ENCODE measurements at places on chromosomes 7 and 10.
A peak's percentile ranks its signal among the peaks of the same experiment; 100 is the strongest.

DNA sequence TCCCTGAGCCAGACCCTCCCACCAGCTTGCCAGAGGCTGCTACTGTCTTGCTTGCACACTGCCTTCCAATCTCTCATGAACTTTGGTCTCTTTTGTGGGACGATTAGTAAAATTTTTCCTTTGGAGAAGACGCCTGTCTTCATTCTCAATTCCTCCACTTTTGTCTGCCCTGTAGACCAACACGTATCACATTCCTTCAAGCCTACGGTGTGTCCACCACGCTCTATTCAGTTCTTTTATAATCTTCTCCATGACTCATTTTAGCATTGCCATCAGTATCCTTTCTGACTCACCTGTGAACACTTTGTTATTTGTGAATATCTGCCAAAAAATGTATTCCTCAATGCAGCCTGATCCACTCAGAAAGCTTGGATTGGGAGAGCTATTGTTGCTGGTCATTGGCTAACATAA, 1.4 kb downstream of the GIMAP5 start:
- DNase-seq, result no peak

DNA sequence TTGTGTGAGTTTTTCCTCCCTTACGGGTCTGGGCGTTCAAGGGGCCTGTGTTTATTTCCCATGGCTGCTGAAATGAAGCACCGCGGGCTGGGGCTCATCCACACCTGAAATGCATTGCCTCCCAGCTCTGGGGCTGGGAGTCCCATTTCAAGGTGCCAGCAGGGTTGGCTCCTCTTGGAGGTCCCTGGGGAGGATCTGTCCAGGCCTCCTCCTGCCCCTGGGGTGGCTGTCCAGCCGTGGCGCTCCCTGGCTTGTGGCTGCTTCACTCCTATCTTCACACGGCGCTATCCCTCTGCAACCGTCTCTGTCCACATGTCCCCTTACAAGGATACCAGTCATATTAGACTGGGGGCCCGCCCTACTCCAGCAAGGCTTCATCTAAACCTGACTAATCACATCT, 41.1 kb upstream of the CNPY1 start:
- no peak for DNase-seq

- no peak for DNase-seq
These were observed 269.6 kb downstream of the ELFN1 start for GRCh38 chr7:1939434-1940401.

- DNase-seq, result peak; percentile 67
These were observed 342.1 kb downstream of the BMPER start for GRCh38 chr7:34247468-34247867.

DNA sequence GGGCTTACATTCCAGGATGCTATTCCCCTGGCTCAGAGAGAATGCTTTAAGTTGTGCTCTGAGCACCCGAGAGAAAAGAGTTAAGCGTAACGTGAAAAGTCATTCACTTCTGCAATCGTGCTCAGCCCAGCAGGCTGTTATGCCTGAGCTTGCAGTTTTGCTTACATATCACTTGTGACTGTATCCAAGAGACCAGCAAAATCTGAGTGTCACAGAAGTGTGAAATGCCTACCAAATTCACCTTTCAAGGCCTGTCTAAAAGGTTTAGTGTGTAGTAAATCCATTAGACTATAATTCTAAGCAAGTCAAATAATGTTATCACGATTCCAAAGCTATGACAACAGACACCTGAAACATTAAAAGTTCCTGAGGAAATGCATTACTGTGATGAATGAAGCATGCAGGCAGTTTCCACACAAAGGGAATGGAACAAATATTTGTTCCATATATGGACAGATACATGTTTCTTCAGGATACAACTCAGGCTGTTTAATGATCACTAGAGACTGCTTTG, 20.1 kb downstream of the ITGB1 start:
- peak; percentile 20 for DNase-seq

DNA sequence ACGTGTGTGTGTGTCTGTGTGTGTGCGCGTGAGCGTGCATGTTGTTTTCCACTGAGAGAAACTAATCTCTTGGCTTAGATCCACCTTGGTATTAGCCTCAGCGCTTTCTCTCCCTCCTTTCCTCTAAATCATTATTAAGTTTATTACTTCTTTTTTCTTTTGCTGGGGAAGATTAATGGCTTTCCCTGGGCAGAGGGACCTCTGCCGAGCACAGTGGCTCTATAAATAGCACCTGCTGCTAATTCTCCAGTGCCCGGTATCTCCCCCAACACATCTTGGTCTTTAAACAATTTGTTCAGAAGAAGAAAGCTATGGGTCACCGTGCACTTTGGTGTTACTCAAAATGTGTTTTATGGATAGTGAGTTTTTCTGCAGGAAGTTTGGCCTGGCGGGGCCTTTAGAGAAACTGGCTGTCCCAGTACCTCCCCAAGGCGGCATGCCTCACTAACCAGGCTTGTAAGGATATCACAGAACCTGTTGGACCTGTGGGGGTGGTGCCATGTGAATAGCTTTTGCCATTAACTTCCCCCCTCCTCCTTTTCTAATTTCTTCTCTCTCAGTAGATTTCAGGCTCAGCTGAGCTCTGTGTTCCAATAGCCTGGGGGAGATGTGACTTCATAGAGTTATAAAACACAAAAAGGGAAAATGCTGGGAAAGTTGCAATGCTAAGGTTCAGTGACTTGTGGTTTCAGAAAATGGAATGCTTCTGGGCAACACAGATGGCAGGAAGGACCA, 70.1 kb upstream of the RAB11FIP2 start:
- DNase-seq, result no peak

GRCh38 chr7:131858611-131859010, 302.2 kb upstream of the PODXL start:
- no peak for DNase-seq

DNA sequence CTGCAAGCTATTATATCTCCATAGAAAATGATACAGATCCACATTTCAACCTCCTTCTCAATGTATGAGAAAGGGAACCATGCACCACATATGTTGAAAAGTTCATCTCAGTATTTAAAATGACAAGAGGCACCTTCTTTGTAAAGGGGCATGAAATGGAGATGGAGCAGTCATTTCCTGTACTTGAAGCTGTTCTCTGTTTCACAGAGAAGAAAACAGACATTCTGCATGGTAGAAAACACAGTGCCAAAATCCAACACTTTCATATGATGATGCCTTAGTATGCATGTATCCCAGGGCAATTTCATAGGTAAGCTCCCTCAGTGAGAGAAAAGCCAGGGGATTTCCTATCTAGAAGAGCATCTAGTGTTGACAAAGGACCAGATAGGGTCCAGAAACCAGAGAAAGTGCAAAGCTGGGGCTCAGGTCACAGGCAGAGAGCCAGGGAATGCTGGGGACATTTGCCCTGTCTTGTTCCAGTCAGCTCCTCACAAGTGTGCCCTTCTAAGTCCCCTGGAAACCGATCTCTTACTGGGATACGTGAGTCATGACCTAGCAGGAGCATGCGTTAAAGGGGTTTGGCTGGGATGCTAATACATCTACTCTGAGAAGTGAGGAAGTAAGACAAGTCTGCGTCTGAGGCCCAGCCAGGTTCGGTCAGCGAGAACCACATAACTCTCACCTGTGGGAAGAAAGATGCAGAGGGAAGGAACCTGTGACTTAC, 118.7 kb downstream of the ICA1 start:
- no peak for DNase-seq

DNA sequence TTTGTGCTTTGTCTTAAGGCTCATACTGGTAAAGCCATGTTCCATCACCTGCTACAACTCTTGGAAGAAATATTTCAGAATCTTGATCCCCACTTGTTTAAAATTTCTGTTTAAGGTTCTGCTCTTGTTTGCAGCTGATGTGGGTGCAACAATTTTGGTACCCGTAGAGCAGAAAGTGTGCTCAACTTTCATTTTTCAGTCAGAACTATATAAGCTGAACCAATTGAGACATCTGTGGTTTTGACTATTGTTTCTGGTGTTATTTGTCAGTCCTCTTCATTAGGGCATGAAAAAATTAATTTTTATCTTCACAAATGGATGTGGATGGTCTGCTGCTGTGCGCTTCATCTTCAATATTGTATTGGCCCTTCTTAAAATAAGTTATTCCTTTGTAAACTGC, 10.9 kb downstream of the MGAM start:
- no peak for DNase-seq

GRCh38 chr7:6284461-6285360, 12.3 kb upstream of the CYTH3 start:
- no peak for DNase-seq

DNA sequence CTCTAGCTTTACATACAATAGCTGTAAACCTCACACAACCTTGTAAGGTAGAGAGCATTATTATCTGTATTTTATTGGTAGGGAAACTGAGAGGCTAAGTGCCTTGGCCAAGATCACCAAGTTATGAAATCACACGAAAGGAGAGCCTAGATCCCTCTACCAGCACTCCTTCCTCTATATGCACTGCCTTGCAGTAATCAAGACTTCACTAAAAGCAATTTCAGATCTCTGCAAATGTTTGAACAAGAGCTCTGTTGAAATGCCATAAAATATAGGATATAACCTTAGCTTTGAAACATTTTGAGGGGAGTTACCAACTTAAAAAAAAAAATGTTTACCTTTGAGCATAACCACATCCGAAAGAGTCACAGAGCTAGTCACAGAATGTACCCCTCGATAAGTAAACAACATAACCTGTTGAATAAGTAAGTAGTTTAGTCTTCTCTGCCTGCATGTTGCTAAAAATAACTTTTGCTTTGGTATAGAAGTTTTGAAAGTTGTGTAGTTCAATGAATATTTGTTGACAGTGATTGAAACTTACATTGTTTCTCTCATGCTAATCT, 709.4 kb downstream of the AUTS2 start:
- no peak for DNase-seq

GRCh38 chr10:52959810-52960209, 187.2 kb upstream of the MBL2 start:
- no peak for DNase-seq

DNA sequence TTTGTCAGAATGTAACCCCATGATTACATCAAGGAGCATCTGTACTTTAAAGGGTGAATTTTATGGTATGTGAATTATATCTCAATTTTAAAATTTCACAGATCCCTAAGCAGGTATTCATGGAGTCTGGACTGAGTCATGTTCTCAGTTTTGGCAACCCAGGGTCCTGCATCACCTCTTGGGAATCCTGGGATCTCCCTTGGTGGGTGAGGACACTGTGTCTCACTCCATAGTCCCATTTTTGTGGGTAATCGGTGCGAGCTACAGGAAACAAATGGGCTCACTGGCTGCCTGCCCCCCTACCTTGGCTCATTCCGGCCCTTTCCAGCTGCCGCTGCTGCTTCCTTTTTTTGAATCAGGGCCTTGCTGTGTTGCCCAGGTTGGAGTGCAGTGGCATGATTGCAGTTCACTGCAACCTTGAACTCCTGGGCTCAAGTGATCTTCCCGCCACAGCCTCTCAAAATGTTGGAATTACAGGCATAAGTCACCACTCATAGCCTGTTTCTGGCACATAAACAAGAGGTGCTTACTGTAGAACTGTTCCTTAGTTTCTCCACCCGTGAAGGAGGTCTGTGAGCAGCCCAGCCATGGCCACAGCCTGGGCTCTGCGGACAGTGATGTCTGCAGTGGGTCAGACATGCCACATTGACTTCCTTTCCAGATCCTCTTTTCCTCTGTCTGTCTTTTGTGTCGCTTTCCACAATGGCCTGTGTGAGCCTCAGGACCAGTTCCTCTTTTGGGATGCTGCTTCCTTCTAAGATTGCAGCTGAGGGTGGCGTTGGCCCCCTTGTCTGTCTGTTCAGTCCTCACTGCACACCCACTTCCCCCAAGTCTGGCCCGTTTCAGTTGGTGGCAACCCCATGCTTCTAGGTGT, 14.5 kb downstream of the PALD1 start:
- DNase-seq, result no peak

DNA sequence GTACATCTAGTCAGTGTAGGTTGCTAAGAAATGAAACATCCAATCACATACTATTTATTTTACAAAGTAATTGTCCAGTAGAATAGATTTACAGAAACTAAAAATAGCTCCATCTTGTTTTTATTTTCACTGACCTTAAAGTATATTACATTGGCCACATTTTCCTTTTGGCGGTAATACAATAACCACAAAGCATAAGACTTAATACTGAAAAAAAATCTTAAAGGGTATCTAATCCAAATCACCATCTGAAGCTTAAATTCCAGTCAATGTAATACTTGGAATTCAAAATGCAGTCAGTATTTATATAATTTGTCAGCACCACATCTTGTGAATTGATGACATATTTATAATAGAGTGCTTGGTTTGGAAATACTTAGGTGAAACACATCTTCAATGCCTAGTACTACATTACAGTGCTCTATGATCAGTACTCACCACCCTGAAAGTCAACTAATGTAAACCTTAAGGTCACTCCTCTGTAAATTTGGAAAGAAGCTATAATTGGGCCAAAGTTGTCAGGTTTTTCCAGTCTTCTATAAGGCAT, 8.9 kb downstream of the ANKMY2 start:
- peak; percentile 13 for DNase-seq

DNA sequence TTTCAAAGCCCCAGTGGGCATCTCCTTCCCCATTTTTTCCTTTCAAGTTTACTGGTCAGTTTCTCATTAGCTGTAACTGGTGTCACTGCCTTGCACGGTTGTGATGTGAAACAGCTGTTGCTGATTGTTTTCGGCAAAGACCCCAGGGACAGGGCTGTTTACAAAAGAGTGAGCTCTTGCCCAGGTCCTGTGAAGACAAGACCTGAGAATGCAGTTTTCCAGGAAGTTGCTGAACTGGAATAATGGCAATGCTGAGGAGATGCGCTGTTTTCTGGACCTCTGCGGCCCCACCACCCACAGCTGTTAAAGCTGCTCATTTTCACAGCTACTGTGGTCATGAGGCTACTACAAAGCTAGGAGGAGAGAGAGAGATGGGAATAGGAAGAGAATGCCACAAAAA, 116.6 kb upstream of the RSU1 start:
- DNase-seq, result peak; percentile 43

- peak; percentile 58 for DNase-seq
These were observed 163.1 kb downstream of the PRKCQ start for GRCh38 chr10:6416892-6417512.

DNA sequence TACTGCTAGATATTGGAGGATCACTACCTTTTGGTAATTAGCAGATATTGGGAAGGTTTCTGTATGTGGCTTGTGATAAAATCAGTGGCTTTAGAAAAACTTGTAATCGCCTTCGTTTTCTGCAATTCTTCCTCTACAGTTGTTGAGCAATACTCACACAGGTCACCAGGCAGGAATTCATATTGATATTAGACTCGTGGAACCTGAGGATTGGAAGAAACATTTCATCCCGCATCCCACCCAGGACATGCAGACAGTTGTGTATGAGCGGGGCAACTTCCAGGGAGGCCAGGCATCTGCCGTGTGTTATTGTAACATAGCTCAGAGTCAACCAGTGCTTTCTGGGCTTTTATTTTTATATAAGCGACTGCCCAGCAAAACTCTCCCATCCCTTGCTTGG, 821.3 kb downstream of the LRMDA start:
- DNase-seq, result no peak

Measured in AG08395 (cell line).